Fibroblast of gingiva (primary cell): ENCODE measurements at places on chromosomes 6 and 20.
A peak's percentile ranks its signal among the peaks of the same experiment; 100 is the strongest.

GRCh38 chr20:37229357-37229756 is 32.3 kb downstream of the GHRH start:
- DNase-seq = no peak

GRCh38 chr6:69349771-69350170 is 447.0 kb downstream of the LMBRD1 start:
- DNase-seq = no peak

DNA sequence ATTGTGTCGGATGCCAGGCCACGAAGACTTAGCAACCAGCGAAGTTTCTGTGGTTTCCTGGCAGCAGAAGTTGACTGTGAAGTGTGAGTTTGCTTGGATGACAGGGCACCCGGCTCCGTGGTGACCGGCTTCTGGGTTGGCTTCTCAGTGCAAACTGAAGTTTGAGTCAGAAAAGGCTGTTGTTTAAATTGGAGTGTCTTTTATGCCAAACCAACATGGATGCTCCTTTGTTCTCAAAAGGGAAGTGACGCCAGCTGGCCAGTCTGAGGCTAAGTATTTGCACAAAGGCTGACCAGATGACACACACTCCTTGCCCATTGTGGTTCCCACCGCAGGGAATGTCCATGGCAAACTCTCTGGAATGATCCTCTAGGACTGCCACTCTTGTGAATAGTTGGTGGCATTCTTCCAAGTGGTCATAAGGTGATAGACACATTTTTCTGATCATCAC is 164.8 kb upstream of the QKI start:
- DNase-seq = no peak

- DNase-seq = peak; percentile 97
These were observed 2.8 kb upstream of the UBE2V1 start for GRCh38 chr20:50115591-50116367.

GRCh38 chr20:34199183-34199582 is 42.0 kb upstream of the ASIP start:
- no peak for DNase-seq

DNA sequence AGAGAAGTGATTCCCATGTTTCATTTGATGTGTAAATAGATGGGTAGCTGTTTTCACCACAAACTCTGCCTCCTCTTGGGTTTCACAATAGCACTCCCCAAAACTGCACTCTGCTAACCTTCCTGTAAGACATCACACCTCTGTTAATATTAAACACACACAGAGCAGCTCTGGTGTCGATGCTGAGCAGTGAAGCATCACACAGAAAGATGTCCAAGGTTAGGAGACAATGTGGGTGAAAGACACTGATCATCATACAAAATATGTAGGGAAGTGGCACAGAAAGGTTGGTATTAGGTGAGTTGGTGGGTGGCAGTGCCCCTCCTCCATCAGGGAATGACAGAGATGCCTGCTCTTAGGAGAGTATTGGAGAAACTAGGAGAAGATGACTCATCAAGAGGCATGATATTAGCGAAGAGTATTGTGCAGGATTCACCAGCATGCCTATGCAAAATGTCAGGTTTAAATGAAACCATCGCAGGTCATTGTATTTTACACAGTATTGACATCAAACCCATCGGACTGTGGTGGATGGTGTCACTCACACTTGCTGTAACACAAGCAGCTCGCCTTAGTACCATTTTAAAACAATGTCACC is 199.7 kb downstream of the TBXT start:
- no peak for DNase-seq

DNA sequence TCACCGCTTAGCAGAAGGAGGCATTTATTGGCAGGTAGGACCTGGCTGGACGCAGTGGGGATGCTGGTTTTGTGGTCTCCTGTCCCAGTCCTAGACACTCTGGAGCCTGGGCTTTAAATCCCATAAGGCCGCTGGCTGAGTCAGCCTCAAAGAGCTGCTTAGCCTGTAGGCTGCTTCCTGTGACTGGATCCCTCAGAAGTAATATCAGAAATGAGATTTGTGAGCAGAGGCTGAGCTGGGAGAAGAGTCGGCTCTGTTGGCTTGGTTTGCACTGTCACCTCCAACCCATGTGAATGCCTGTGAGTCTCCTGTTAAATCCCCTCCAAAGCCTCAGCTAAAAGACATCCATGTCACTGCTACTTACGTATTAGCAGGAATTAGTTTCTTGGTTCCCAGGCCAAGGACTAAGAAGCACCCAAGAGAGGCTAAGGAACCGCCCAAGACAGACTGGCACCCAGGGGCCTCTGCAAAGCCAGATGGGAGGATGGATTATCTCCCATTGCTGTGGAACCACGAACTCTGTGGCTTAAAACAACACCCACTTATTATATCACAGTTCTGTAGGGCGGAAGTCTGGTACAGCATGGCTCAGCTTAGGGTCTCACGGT is 289.4 kb downstream of the CDC5L start:
- DNase-seq = no peak

DNA sequence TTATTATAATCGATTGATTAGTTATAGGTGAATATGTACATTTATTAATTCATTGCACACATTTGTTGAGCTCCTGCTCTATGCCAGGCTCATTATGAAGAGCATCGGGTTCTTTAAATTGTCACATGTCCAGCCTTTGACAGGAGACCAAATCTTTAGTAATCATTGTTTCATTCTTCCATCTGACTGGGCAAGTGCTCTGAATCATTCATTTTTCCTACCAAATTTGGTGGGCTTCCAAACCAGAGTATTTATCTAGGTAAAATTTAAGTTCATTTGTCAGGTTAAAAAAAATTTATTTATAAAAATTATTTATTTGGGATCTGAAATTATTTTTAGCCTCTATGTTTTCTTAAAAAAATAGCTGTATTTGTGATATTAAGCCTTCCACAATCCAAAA is 404.9 kb upstream of the MMS22L start:
- DNase-seq = no peak

- no peak for DNase-seq
These were observed 4.8 kb downstream of the NFYA start for GRCh38 chr6:41077536-41077935.

GRCh38 chr6:39362487-39362865 is 40.0 kb upstream of the KCNK16 start:
- DNase-seq = no peak

GRCh38 chr6:163485388-163485851 is 70.9 kb downstream of the QKI start:
- no peak for DNase-seq

DNA sequence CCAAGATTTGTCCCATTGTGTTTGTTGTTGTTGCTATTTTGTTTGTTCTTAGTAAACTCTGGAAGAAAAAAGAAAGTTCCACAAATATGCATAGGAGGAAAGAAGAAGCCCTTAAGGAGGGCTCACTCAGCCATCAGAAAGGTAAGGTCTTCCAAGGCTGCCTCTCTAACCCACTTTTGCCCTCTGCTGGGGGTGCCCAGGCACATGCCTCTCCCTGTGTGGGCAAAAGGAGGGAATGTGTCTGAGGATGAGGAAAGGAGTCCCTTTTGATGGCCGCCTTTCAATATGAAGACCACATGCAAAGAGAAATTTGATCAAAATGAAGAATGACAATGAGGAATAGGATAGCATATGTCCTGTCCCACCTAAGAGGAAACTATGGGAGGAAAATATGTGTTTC is 248.2 kb upstream of the POU3F2 start:
- DNase-seq = no peak

DNA sequence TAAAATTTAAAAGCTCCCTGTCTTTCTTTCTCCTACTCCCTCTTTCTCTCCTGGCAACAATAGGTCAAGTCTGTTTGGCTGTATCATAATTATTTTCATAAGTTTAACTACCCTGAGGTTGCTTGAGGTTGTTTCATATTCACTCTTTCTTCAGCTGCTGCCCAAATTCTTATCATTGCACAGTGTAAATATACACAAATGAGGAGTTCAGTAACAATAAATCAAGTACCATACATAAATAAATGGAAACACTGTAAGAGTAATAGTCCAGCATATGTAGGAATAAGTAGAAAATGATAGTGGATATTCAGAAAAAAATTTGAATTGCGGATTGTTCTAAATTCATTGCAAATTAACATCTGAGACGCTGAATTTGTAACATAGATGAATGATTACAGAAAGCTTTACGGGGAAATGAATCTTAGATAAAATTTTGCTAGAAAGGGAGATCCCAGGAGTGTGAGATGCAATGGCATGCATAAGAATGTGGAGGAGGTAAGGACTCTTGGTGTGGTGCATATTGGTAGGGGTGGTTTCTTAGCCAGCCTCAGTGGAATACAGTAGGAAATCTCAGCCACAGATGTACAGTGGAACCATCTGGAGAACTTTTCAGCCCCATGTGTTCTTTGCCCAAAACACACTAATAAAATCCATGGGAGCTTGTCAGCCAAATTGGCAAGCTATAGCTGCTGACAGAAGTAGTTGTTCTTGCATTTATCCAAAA is 480.7 kb downstream of the HTR1B start:
- DNase-seq = no peak

DNA sequence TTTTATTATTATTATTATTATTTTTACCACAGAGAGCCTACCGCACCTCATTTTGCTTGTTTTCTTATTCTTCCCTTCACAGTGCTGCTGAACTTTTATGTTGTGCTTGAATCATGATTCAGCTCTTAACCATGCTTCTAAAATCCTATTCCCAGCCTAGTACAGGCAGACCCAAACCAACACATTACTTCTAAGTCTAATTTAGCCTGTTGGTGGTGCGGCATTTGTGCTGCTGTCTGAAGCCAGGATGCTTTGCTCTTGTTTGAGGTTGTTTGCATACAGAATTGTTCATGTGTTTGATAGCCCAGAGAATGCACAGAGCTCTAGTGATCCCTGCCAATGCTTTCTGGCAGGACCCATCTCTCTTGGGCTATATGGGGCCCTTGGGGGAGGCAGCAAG is 213.5 kb upstream of the KCNG1 start:
- DNase-seq = no peak

DNA sequence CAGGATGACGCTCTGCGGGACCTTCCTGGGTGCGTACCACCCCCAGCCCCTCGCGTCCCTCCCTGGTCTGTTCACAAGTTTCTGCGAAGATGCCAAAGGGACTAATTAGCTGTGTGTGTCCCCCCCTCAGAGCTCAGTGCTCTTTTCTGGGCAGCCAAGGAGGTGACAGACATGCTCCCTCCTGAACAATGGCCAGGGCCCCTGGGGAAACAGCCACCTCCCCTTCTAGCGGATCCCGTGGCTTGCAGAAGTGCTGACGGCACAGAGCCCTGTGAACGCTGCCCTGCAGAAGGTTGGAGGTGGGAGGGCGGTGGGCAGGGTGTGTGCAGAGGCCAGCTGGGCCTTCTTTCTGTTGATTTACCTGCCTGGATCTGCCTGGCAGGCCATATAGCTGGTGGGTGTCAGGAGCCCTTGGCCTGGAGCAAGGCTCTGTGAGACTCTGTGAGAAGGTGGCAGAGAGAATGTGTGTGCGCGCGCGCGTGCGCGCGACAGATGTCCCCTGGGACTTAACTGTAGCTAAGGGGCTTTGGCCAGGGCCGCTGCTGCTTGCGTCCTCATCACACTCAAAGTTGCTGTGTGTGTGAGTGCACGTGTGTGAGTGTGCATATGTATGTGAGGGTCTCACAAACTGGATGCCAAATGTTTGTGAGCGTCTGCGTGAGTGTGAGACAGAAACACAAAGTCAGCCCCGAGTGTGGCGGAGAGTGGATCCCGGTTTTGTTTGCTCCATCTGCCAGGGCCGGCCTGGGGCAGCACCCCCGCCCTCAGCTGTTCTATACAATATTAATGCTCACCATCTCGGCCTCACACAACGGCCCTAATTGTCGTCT is 3.5 kb upstream of the MYT1 start:
- DNase-seq = no peak

- DNase-seq = peak; percentile 27
These were observed 11.0 kb upstream of the FOXO3 start for GRCh38 chr6:108549741-108550140.

- DNase-seq = no peak
These were observed 26.7 kb downstream of the LATS1 start for GRCh38 chr6:149691201-149691600.

DNA sequence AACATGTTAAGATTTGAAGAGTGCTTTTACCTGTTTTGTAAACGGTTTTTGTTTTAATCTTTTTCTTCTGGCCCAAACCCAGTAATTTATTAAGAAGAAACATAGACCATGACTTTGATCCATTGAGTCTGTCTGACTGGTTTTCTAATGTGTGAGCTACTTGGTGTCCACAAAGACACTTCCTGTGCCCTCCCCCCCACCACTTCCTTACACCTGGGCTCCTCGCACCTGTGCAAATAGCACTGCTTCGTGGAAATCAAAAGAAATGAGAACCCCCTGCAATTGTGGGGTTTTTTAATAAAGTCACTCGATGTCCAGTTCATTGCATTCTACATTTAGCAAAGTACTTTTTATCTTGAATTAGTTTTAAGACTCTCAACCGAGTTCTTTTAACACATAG is 65.5 kb downstream of the SMOC2 start:
- no peak for DNase-seq

GRCh38 chr6:133341607-133342158 is 100.5 kb downstream of the EYA4 start:
- DNase-seq = peak; percentile 62

- peak; percentile 93 for DNase-seq
These were observed 29.2 kb downstream of the AFDN start for GRCh38 chr6:167855825-167856425.

- peak; percentile 46 for DNase-seq
These were observed 77.9 kb downstream of the MRPL14 start for GRCh38 chr6:44049163-44049988.

DNA sequence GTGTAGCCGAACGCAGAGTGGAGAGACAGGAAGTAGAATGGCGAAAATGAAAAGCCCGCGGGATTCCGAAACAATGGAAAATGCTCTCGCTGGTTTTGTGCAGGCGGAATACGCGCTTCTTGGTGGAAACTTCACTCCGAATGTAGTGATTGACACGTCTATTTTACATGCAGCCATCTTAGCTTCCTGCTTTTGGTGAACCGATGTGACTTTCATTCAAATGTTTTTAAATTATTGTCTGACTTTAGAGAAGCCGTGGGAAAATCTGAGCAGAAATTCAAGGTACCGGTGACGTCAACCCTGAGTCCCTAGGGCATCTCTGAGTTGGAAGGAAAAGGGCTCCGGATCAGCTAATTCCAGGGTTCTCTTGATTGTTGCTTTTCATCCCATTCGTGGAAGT is 11.4 kb downstream of the GPX5 start:
- no peak for DNase-seq

DNA sequence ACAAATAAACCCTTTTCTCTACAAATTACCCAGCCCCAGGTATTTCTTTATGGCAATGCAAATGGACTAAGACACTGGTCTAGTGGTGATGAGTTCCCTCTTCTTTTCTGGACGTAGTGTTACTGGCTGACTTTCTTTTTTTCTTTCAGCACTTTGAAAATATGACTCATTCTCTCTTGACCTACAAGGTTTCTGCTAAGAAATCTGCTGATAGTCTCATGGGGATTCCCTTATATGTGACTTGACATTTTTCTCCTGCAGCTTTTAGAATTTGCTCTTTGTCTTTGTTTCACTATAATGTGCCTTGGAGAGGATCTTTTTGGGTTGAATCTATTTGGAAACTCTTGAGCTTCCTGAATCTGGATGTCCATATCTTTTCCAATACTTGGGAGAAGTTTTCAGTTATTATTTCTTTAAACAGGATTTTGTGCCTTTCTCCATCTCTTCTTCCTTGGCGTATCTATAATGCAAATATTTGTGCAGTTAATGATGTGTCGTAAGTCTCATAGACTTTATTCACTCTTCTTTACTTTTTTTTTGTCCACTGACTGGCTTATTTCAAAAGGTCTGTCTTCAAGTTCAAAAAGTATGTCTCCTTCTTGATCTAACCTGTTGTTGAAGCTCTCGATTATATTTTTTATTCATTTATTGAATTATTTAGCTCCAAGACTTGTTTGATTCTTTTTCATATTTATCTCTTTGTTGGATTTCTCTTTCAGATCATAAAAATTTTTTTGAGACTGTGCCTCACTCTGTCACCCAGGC is 42.2 kb upstream of the TPD52L1 start:
- DNase-seq = no peak
